ENCODE measurements at places on chromosomes 6 and 20. TPM values are rescaled to one million over a fixed set of nuclear protein-coding genes. Genes with fewer than 3 reads are reported as not detected.
A peak's percentile ranks its signal among the peaks of the same experiment; 100 is the strongest.

The FBXO5 gene
- total RNA-seq: 3.5 TPM

GRCh38 chr6:11682561-11682975 lies 96.0 kb downstream of the ADTRP start:
- DNase-seq: no peak

DNA sequence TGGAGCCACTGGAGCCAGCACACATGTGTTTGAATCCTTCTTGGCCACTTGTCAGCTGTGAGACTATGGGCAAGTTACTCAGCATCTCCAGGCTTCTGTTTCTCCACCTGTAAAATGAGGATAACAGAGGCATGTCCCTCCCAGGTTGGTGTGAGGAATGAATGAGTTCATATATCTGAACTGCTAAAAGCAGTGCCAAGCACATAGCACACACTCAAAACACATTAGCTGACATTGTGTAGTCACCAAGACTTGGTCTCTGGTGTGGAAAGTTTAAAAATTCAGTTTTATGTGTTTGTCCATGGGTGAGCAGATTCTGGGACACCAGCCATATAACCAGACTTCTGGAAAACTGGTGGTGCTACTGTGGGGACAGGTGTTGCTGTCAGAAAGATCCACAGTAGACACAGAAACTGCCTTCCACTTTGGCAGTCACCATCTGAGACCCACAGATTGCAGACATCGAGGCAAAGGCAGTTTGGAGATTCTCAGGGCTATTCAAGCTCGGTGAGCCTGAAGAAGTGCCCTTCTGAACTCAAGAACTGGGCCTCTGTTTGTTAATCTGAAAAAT lies 115.8 kb downstream of the MRPL14 start:
- DNase-seq: no peak

DNA sequence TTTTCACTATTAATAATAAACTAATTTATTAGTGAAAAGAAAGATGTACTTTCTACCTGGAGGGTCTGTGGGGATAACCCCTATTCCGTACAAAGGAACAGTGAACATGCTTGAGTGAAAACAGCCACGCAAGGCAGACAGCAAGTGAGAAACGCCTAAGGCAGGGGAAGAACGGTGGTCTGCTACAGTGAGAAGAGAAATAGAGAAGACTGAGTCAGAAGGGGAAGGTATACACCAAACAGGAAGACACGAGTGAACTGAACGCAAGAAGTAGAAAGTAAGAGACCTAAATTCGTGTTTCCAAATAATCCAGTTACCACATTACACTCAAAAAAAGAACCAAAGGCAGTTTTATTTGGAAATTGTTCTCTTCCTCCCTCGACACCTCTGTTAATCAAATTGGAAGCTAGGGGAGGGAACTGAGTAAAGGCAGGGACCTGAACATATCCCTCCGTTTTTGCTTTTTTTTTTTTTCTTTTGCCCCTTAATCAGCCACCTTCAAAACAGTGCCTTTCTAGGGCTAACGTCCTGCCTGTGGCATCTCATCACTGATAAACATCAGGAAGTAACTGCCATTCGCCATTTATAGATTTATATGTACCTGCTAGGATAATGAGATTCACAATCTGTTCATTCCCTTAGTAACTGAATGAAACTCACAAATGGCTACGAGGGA lies 48.9 kb downstream of the ATXN1 start:
- no peak for DNase-seq

The SNAP91 gene
- 0.97 TPM for total RNA-seq

- no peak for DNase-seq
These were observed 62.0 kb downstream of the ATXN1 start for GRCh38 chr6:16698997-16699868.

The SH3BGRL2 gene
- 15.0 TPM for total RNA-seq

- DNase-seq: no peak
These were observed 1273.8 kb upstream of the ADGRB3 start for GRCh38 chr6:67361264-67361663.

- peak; percentile 96 for DNase-seq
These were observed 30.0 kb upstream of the AKIRIN2 start for GRCh38 chr6:87731818-87732661.

- no peak for DNase-seq
These were observed 27.7 kb downstream of the ZBP1 start for GRCh38 chr20:57592263-57593092.

- DNase-seq: no peak
These were observed 516.5 kb downstream of the PRKN start for GRCh38 chr6:162211022-162211421.

The DEFB132 gene
- not detected for total RNA-seq

- DNase-seq: no peak
These were observed 8.3 kb downstream of the PM20D2 start for GRCh38 chr6:89154131-89154530.

DNA sequence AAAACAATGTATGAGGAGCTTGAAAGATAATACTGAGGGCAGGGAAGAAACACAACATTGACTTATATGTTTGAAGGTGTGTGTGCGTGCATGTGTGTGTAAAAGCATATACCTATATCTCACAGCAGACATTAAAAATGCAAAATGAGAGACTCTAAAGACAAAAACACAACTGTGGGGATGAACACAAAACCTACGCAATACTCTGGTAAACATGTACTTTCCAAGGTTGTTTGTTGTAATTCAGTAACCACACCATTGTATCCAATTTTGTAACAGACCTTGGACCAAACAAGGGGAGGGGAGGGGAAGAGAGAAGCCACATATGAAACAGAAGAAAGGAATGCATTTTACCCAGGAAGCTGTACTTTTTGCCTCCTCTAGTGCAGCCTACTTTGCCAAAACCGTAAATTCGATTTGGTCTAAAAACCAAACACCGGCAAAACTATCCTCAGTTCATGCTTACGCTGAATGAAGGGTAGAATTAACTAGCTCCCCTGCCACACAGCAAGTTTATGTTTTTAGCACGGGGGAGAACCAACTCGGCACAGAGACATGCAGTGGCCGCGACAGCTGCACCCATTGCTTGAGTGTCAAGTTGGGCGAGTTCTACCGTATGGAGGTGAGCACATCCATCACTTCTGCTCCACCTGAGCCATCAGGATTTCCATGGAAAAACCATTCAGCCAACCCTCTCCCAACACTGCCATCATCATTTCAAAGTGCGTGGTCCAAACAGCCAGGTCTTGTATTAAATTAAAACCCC lies 50.0 kb downstream of the CNKSR3 start:
- DNase-seq: no peak

- DNase-seq: no peak
These were observed 8.9 kb downstream of the EHMT2 start for GRCh38 chr6:31888276-31889258.

DNA sequence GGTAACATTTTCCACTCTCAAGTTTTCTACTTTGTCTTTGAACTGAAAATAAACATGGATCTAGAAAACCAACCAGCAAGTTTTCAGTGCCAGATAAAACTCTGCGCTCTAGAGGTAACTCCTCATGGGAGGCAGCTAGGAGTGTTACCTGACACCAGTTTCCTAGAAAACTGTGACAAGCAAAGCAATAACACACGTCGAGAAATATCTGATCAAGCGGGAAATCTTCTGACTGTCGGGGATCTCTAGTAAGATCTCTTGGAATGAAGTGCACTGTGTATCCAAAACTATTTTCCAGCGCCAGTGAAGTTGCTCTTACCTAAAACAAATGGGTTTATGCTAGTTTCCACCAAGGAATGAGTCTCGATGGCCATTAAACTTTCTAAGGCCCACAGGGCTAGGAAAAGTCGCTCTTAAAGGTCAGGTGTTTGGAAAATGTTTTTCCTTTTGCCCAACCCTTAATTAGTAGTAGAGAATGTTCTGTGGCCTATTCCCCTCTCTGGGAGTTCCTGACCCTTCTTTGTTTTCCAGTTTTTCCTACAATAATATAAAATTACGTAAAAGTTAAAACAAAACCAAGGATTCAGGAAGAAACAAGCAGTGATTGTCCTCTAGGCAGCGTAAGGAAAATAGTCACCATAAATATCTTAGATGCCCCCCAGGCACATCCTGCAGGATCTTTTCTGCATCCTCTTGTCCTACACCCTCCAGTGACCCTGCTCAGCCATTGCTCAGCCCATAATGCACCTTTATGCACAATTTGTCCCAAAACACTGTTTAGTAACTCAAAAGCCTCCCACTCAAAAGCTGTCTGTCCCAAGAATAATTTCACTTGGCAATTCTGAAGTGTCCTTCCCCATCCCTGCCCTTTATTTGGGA lies 137.7 kb upstream of the AKAP12 start:
- no peak for DNase-seq

The LY6G6F gene
- not detected for total RNA-seq

The NFATC2 gene
- 11.8 TPM for total RNA-seq

GRCh38 chr6:111080698-111081097 lies 6.6 kb upstream of the SLC16A10 start:
- DNase-seq: no peak

GRCh38 chr6:70033781-70034180 lies 167.4 kb downstream of the COL19A1 start:
- DNase-seq: no peak

DNA sequence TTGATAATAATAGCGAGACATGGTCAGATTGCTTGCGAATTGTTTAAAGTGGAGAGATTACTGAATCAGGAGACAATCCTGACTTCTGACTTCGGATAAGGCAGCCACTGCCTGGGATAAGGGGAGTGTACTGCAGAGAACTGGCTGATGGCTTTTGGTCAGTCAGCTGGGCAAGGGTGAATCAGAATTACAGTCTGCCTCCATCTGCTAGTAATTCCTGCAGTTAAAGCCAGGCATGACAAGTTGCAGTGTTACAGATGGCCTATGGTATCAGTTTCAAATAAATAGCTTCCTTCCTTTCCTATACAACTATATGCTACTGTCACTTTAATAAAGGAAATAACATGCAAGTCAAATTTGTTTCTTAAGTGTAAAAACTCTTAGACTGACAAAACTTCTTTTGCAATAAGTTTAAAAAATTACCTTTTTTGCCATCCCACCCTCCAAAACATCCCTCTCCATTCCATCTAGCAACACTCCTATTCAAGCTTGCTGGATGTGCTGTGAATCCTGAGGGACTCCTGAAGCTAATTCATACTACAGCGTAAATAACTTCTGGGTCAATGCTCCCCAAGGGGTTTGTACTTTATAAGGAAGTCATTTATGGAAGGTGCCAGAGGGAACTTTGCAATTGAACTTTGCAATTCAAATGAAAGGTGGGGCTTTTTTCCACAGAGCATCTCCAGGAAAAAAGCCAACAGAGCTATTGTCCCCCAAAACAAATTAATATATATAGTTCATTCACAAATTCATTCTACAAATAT lies 245.2 kb downstream of the ADGRB3 start:
- no peak for DNase-seq

GRCh38 chr6:169990095-169991030 lies 238.9 kb downstream of the ERMARD start:
- DNase-seq: no peak

The HSPA12B gene
- total RNA-seq: 18.0 TPM

DNA sequence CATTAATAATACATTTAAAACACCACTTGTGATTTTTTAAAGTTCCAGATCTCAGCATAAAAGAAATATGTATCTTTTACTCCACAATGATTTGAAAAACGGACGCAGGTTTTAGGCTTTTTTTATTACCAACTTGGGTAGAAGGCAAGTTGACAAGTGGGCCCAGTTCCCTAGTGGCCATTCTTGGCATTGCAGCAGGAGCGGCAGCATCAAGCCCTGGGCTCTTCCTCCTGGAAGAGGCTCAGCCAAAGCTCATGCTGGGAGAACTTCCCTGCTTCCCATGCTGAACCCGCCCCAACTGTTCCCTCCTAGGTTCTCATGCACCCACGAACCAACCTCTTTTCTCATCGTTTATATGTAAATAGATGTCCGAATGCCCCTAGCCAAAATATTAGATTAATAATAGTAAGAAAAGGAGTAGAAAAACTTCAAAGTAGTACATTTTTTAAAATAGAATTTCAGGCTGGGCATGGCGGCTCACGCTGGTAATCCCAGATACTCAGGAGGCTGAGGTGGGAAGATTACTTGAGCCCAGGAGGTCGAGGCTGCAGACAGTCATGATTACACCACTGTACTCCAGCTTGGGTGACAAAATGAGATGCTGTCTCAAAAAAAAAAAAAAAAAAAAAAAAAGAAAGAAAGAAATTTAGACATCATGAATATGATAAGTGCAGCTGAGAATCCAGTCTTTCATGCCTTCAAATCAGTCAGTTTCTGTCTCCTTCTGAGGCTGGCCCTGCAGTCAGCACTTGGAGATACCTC lies 18.2 kb upstream of the MYB start:
- DNase-seq: no peak

GRCh38 chr6:32045811-32046449 lies 7.7 kb downstream of the CYP21A2 start:
- DNase-seq: peak; percentile 89

GRCh38 chr6:162546905-162547304 lies 180.7 kb downstream of the PRKN start:
- DNase-seq: no peak

- no peak for DNase-seq
These were observed 89.6 kb upstream of the NHSL1 start for GRCh38 chr6:138588805-138589434.

GRCh38 chr6:71599359-71599758 lies 287.0 kb upstream of the RIMS1 start:
- DNase-seq: no peak

DNA sequence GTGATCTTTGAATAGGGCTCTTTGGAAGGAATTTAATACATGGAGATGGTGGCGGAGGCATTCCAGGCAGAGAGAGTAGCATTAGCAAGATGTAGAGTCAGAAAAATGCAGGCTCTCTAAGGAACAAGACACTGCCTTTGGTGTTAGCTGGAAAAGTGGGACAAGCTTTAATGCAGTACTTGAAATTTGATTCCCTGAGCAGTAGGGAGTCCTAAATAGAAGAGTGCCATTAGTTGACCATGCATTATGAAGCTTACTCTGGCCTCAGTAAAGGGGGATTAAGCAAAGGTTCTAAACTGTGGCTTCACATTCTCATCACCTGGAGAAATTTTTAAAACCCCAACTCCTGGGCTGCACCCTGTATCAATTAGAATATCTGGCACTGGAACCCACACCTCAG lies 494.8 kb upstream of the SOX4 start:
- no peak for DNase-seq

DNA sequence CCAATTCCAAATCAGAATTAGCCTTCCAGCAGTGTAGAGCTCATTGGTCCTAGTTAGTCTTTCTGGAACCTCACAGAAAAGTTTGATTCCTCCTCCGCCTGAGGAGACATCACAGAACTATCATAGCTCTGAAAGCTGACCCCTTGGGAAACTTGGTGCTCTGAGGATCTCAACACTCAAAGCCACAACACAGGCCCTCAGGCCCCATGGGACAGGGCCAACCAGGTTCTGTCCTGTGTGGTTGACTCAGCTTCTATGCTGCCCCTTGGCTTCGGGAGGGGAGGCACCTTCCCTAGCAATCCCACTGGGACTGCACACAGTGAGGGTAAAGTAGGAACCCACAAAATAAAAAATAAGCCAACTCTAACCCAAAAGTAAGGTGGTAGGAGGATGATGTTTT lies 237.5 kb upstream of the ECI2 start:
- DNase-seq: no peak

DNA sequence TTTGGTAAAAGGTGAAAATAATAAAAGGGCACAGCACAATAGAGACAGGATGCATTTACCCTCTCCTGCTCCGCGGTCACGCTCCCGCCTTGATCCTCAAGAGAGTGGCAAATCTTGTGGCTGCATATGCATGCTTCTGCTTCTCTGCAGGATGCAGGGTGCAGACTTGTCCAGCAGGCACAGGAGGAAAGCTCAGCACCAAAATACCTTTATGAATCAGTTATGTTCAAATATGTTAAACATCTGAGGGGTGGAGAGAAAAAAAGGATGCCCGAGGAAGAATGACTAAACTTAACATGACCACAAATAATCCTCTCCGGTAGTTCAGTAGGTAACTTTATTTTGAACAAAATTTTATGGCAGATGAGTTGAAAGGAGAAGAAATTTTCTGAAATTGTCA lies 366.1 kb upstream of the SOX4 start:
- no peak for DNase-seq

- peak; percentile 63 for DNase-seq
These were observed 58.6 kb downstream of the SNAI1 start for GRCh38 chr20:50041246-50041873.

Measured in posterior vena cava (tissue), 2 donors.